Hepatocyte (in vitro differentiated cells): ENCODE measurements at places on chromosomes 4 and X.

GRCh38 chr4:13476915-13477314 is 7.2 kb downstream of the RAB28 start:
- no peak overlapping the region for H3K4me3 ChIP-seq
- H3K27me3 ChIP-seq: no peaks in the 10 kb centered on the region
- H3K4me1 ChIP-seq: no peaks in the 10 kb centered on the region
- peak; percentile 7 for DNase-seq
- H3K27ac ChIP-seq: no peak overlapping the region

DNA sequence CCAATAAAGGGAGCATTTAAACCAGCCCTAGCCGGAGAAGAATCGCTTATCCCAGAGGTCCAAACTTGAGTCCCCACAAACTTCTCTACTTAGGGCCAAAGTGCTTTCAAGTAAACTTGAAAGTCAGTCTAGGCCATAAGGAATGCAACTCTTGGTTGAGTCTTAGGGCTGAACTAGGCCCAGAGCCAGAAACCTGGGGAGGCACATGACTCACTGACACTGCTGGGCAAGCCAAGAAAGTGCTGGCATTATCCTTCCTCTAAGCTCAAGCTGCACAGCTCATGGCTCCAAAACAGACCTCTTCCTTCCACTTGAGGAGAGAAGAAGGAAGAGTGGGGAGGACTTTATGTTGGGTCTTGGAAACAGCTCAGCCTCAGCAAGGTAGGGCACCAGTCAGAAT is 1257.3 kb upstream of the DIAPH2 start:
- no peaks in the 10 kb centered on the region for H3K27me3 ChIP-seq
- no peak overlapping the region for H3K4me3 ChIP-seq
- no peak overlapping the region for H3K27ac ChIP-seq
- H3K36me3 ChIP-seq: no peaks in the 10 kb centered on the region
- DNase-seq: no peak
- no peaks in the 10 kb centered on the region for H3K4me1 ChIP-seq

DNA sequence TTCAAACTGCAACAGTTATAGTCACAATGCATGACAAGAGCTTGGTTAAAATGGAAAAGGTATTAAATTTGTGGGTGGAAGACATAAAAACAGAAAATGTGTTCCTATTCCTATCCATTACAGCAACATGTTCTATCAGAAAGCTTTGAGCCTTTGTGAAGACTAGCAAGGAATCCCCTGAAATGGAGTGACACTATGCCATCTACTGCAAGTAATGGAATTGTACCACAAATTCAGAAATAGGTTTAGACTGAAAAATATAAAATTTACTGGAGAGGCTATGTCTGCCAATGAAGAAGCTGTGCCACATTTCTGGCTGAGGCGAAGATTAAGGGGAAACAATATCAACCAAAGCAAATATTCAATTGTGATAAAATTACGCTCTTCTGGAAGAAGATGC is 247.9 kb downstream of the ADAM29 start:
- no peaks in the 10 kb centered on the region for H3K4me1 ChIP-seq
- H3K27ac ChIP-seq: no peak overlapping the region
- no peak for DNase-seq
- no peaks in the 10 kb centered on the region for H3K36me3 ChIP-seq
- H3K27me3 ChIP-seq: no peaks in the 10 kb centered on the region
- no peak overlapping the region for H3K4me3 ChIP-seq

GRCh38 chr4:113564493-113564892 is 197.0 kb downstream of the CAMK2D start:
- H3K27ac ChIP-seq: no peak overlapping the region
- no peaks in the 10 kb centered on the region for H3K27me3 ChIP-seq
- H3K4me3 ChIP-seq: no peak overlapping the region
- DNase-seq: no peak
